ENCODE measurements at places on chromosomes 4 and X.
A peak's percentile ranks its signal among the peaks of the same experiment; 100 is the strongest.

- DNase-seq: peak; percentile 37
Measured at GRCh38 chr4:187663076-187663475, 332.5 kb upstream of the ZFP42 start.

DNA sequence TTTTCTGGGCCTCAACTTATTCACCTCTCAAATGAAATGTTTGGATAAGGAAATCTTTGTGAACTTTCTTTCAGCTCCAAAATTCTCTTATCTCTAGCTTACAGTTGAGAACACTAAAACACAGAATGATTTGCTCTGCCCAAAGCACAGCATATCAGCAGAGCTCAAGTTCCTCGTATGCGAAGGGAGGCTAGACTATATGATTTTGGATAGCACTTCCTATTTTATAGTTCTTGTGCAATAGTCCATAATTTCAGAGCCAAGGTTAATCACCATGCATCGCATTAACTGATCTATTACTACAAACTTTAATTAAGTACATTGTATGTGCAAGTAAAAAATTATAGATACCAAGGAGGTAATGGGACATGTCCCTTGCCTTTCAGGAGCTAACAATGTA, 27.0 kb upstream of the KLHL13 start:
- no peak for DNase-seq

- DNase-seq: no peak
Measured at GRCh38 chrX:11040405-11040804, 70.7 kb upstream of the HCCS start.

GRCh38 chr4:153799694-153800074, 10.8 kb upstream of the SFRP2 start:
- no peak for DNase-seq

DNA sequence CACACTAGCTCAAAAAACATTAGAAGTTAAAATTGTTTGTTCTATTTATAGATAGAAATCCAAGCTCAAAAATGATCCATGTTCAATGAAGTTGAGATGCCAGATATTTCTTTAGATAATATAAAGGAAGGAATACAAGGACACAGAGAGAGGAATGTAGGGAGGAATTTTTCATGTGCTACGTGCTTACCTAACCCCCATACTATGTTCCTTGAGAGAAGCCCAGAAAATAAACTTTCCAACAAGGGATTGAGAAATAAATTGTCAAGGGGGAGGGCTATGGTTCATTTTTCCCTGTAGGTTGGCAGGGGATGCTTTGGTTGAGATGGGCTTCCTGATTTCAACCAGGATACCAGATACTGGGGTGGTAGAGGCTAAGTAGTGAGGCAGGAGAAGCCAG, 15.6 kb upstream of the ADH5 start:
- no peak for DNase-seq

DNA sequence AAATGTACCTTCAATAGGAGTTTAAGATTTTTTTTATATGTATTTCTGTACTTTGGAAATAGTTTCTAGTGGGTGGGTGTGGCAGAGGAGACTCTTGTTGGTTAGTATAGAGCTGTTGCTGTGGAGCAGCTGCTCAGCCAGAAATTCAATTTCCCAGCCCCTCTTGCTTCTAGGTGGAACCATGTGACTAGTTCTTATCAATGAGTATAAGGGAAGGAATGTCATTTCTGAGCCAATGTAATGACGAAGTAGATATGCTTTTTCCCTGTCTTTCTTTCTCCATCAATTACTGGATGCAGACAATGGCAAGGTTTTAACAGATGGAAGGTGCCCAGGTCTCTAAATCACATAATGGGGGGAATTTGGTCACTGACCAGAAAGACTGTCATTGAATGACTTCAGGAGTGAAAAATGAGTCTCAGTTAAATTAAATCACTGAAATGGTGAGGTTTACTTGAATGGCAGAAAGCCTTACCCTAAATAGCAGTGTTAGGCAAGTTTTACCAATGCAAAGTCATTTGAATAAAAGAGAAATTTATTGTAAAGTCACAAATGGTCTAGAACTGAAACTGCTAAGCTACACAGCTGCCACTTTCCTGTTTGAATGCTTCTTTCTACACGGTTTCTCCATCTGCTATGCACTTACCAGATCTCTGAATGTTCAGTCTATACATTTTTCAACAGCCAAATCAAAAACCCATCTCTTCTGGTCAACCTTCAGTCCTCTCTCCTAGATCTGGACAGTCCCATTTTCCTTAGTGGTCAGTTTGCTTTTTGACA, 795.4 kb upstream of the MAGEB2 start:
- DNase-seq: peak; percentile 15

DNA sequence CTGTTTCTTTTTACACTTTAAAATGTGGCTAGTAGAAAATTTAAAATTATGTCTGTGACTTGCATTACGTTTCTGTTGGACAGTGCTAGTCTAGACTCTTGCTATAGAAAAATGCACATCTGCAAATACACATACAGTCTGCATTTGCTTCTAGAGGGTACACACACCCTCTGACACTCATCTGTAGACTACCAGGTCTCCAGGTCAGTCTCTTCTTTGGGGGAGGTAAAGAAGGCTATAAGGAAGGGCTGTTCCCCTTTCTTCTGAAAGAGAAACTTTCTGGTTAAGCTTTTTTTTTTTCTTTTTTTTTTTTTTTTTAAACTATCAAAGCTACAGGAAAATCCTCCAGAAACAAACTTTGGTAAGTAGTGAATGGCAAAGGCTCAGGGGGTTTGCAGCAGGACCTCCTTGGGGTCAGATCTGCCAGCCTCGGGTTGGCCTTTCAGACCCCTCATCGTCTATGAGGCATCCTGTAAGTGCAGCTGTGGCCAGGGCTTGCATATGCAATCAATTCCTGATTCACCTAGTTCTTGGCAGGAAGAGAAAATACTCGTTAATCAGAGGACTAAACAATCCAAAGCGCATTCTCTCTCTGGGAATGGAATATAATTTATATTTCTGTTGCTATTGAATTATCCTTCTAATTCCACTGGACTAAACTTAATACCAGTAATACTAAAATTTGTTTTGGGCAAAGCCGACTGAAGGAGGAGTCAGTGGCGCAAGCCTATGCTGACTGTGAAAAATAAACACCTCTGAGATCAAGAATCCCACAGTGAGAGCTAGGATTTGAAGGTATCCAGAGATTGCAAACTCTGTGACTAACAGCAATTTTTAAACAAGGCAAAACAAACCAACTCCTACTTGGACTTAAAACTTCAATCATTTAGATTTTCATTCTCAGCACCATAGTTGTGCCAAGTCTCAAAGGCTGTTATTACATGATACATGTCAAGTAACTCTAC, 109.3 kb upstream of the TBC1D9 start:
- DNase-seq: no peak

DNA sequence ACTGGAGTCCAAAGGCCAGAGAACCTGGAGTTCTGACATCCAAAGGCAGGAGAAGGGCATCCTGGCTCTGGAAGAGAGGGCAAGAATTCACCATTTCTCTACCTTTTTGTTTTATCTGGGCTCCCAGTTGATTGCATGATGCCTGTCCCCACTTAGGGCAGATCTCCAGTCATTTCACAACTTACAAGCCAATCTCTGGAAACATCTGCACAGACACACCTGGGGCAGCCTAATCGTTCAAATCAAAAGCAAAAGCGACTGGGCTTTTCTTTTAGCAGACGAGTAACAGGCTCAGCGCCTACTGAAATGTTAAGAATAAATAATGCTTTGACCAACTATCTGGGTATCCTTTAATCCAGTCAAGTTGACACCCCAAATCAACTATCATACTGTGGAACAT, 136.0 kb upstream of the NPY2R start:
- no peak for DNase-seq

DNA sequence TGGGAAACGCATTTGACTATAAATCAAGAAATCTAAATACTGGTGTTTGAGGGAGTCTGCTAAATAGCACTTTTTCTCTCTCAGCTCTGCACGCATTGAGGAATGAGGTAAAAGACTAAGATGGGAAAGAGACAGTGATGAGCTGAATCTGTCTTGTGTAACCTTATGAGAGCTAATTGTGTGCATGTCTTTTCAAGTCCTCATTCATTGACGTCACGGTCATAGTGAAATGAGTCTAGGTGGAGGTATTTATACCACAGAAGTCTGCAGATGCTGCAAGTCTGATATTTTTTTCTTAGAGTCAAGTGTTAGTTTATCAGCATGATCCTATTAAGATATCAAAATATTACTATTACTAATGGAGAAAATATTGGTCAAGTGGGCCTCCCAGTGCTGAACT, 361.5 kb upstream of the HS3ST1 start:
- no peak for DNase-seq

DNA sequence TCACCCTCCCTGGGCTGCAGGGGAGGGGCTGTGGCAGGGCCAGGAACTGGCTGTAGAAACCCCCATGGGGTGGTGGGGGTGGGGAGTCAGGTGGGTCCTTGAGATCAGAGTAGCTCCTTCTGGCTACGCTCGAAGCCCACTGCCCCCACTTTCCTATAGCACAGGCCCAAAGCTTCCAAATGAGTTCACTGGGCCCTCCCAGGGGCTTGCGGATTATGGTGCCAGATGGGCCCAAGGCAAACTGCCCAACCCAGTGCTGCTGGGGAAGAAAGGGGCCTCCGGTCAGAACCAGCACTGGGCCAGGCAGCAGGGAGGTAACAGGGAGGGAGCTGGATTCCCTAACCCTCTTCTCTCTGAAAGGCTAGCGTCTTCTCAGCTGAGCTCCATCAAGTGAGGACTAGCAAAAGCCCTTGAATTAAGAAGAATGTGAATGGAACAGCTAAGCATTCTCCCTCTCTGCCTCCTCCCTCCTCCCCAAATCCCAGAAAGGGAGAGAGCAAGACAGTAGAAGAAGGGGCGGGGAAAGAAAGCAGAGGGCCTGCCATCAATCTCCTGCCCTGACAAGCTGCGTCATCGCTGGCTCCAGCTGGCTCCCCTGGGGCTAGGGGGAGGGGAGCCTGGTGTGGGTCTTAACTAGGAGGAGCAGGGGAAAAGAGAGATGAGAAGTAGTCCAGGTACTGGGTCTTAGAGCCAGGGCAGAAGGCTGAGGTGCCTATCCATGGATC, 34.7 kb downstream of the FRMPD3 start:
- DNase-seq: no peak

GRCh38 chr4:76197971-76198410, 15.6 kb downstream of the SCARB2 start:
- no peak for DNase-seq

DNA sequence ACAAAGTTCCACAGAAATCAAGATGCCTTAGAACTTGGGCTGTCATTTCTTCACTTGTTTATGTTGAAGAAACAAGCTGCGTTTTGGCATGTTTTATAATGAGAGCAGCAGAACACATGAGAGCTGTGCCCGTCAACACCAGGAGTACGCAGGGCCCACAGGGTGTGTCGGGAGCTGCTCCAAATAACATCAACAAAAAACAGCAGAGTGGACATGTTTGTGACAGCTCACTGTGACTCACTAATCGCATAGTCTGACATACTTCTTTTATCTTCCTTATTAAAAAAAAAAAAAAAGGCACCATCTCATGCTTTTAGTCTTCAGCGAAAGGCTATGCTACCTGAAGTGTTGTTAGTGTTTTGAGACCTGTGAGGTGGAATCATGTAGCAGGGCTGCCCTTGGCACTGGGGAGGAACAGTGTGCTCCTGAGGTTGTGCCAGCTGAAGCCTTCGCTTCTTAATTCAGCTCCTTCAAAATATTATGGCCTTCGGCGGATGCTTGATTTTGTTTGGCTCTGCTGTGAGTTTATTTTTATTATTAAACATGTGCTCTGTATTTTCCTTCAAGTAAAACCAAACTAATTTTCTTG, 32.8 kb downstream of the FHDC1 start:
- DNase-seq: peak; percentile 91

- DNase-seq: no peak
Measured at GRCh38 chr4:109128589-109128988, 173.9 kb downstream of the COL25A1 start.

GRCh38 chr4:24067367-24068193, 177.7 kb upstream of the PPARGC1A start:
- peak; percentile 79 for DNase-seq

DNA sequence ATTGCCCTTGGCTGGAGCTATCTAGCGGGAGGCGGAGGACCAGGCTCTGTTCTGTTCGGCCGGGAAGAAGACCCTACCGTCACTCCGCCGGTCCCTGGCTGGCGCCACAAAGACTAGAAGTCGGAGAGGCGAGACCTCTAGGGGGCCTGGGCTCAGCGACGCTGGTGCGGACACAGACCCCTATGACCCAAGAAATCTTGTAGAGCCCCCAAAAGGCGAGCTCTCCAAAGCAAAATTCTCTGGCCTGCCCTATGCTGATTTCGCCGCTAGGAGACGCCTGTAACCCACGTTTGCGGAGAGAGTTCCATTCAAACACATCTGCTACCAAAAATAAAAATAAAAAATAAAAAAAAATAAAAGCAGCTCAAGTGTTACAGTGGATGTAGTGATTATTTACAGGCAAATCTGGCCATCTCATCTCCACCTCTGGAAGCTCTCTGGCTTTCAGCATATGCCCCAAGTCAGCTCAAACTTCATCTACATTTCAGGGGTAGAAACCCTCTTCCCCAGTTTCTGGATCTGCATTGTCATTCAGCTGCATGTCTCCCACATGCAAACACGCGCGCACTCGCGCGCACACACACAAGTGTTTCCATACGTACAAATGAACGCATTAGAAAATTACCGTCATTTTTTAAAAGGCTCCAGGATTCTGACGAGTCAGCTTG, 2.4 kb upstream of the PCDH10 start:
- peak; percentile 15 for DNase-seq

DNA sequence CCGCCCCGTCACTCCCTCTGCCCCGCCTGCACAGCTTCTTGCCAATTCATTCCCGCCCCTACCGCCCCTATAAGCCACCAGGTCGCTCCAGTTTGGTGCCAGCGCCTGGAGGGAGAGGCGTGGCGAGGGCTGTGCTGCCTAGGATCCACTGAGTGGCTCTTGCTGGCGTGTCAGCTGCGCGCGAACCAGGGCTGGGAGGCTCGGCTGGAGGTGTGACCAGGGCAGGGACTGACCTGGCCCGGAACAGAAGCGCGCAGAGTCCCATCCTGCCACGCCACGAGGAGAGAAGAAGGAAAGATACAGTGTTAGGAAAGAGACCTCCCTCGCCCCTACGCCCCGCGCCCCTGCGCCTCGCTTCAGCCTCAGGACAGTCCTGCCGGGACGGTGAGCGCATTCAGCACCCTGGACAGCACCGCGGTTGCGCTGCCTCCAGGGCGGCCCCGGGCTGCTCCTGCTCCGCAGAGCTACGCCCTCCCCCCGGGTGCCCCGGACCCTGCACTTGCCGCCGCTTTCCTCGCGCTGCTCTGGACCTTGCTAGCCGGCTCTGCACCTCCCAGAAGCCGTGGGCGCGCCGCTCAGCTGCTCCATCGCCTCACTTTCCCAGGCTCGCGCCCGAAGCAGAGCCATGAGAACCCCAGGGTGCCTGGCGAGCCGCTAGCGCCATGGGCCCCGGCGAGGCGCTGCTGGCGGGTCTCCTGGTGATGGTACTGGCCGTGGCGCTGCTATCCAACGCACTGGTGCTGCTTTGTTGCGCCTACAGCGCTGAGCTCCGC, at the start of gene GPR78:
Gene GPR78, plus strand, starts transcription at position 72 of the 773 bp plus-strand sequence. Its CDS starts 591 bp downstream, at position 663.
- DNase-seq: peak; percentile 9

DNA sequence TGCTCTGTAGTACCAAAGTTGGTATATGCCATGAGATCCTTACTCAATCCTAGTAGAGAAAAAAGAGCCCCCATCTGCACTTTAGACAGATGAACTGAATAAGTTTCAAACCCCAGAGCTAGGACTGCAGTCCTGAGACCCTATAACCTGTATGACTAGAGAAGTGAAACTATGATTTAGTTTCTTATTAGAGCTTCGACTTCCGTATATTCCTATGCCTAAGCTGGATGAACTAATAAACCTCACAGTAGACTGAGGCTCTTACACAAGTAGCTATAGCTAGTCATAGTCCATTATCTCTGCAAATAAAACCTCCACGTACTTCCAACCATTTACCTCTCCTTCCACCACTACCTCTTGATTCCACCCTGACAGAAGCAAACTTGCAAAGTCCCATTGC, 6.3 kb upstream of the OTUD4 start:
- no peak for DNase-seq

- no peak for DNase-seq
Measured at GRCh38 chr4:42627885-42628646, 28.8 kb downstream of the ATP8A1 start.
